AG08396 (cell line): ENCODE measurements at places on chromosomes 12 and 14.
A peak's percentile ranks its signal among the peaks of the same experiment; 100 is the strongest.

- DNase-seq = no peak
These were observed 14.8 kb upstream of the FAM222A start for GRCh38 chr12:109698820-109699219.

- DNase-seq = no peak
These were observed 26.9 kb downstream of the TMTC1 start for GRCh38 chr12:29756741-29757390.

DNA sequence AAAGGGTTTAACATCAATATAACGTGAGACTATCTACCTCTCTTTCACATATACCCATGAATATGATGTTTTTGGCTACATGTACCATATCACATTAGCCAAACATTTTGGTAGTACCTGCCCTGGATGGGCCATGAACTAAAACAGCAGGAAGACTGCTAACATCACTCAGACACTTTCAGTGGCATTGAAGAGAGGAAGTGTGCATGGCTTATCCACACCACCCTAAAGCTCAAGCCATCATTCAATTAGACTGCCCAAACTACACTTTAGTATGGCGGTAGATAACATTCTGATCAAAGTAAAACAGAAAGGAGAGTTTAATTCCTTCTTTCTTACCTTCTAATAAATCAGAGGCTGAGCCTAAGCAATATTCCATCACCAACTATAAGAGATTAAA, 103.0 kb downstream of the PEBP1 start:
- DNase-seq = no peak

GRCh38 chr14:89129570-89129969, 287.5 kb downstream of the FOXN3 start:
- no peak for DNase-seq

- DNase-seq = no peak
These were observed 21.7 kb upstream of the VRTN start for GRCh38 chr14:74326369-74327152.

- DNase-seq = no peak
These were observed 209.5 kb downstream of the KCNC2 start for GRCh38 chr12:75000120-75000519.

DNA sequence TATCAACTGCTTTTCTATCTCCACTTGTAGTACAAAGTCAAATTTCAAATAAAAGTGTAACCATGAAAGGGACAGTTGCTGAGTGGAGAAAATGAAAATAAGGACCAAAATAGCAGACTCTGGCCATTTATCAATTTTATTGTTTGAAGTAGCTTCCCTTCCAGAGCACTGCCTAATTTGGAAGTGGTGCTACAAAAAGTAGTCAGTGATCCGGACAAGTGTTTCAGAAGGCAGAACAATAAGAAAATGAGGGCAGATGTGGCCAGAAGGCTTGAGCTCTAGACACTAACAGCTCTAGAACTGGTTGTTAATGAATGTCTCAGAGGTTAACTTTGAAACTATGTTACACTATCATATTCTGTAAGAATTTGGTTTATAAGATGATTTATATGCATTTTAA, 48.9 kb downstream of the ABCC9 start:
- DNase-seq = no peak

DNA sequence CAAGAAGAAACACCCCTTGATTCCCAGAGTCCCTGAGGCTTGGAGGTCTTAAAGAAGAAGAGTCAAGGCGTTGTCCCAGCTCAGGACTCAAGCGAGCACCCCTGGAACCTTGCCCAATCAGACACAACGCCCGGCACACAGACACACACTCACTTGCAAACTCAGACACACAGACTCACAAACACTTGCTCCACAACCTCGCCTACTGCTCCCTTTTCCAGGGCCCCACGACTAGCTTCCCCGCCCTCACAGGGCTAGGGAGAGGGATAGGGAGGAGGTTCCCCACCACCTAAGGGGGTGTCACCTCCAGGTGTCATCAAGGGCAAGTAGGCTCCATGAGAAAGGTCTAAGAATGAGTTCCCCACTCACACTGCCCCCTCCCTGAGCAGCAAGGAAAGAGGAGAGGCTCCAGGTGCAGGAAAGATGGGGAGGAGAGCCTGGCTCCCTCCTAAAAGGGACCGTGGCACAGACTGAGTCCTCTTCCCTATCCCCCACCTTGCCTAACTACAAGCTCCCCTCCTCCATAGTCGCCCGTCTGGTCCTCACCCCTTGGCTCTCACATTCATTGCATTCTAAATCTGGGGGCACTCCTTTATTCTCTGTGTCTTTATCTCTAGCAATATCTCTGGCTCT, 717 bp downstream of the WNT10B start:
- no peak for DNase-seq

- DNase-seq = no peak
These were observed 15.6 kb downstream of the TMCC3 start for GRCh38 chr12:94634717-94635116.

GRCh38 chr12:29148911-29149690, at the start of gene FAR2:
Gene FAR2 (plus strand): TSS chr12:29149278. CDS start chr12:29270450, 121,172 bp downstream.
- DNase-seq = peak; percentile 69

GRCh38 chr14:73775339-73776193, 61.4 kb upstream of the PNMA1 start:
- DNase-seq = no peak

DNA sequence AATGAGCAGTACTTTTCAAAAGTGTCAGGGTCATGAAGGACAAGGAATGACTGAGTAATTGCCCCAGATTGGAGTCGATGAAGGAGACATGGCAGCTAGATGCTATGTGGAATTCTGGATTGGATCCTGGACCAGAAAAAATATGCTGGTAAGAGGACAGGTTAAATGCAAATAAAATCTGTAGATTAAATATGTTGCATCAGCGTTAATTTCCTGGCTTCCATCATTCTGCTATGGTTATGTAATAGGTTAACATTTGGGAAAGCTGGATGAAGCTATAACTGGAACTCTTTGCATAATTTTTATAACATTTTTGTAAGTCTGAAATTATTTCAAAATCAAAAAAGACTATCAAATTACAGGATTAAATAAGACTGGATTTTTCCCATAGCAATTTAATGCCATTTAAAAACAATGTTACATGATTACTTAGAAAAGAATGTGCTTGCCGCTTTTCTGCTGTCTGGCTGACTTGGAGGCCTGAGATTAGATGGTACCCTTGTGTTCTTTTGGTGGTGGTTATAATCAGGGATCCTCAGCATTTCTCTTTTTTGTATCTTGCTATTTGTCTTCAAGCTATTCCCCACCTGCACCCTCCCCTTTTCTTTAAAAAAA, 65.1 kb downstream of the FBXW8 start:
- DNase-seq = no peak

- no peak for DNase-seq
These were observed 75.7 kb downstream of the TSPAN9 start for GRCh38 chr12:3152892-3153291.

GRCh38 chr14:93951635-93952540, 24.5 kb downstream of the ASB2 start:
- DNase-seq = no peak

DNA sequence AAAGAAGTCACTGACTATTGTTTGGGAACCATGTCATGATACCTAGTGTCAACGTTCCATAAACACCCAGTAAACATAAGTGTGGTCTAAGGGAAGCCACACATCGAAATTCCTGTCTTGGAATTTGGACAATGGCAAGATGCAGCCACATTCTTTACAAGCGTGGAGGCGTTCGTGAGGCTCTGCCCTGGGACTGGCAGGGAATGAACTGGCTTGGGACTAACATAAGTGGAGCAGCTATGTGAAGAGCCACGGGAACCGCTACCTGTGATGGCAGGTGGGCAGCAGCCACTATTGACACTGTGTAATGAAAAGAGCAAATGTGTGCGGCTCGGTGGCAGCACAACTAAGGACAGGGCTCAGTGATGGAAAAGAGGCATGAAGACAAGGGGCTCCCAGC, 10.0 kb upstream of the NRIP2 start:
- peak; percentile 29 for DNase-seq
